ENCODE measurements at places on chromosomes 1 and 21. TPM values are rescaled to one million over a fixed set of nuclear protein-coding genes. Genes with fewer than 3 reads are reported as not detected.
A peak's percentile ranks its signal among the peaks of the same experiment; 100 is the strongest.

TNFRSF14 gene
- 9.2 TPM for total RNA-seq

LINGO4 gene
- 0.33 TPM for total RNA-seq

RPE65 gene
- total RNA-seq, result 0.15 TPM

RAB25 gene
- 0.98 TPM for total RNA-seq

DNA sequence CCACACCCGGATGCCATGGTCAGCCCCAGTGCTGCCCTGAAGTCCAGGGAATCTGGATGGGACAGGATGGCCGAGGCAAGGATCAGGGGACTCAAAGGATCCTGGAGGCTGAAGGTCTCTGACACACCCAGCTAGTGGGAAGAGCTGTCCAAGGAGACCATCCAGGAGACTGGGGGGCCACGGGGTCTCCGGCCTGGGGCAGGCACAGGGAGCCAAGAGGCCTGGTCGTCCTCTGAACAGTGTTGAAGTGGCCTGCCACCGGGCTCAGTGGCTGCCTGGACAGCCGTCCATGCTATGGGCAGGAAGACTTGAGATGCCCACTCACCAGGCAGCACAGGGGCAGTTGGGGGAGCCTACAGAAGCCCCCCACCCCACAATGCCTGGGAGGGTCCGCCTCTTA is 41.9 kb downstream of the MEGF6 start:
- DNase-seq, result no peak

DNA sequence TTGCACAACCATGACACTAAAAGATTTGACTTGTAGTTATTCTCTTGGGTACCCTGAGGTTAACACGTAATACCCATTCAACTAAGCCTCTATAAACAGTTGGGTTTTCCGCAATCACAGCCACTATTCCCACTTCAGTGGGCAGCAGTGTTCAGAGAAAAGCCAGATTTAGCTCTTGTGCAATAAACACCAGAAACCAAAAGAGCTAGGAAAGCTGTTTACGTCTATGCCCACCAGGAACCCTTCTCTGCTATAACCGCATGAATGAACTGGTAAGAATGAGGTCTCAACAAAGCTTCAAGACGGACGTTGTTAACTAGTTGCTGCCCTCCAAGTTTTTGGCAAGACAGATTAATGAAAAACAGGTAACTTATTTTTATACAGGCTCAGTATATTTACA is 101.3 kb downstream of the SLC45A1 start:
- peak; percentile 58 for DNase-seq

DNA sequence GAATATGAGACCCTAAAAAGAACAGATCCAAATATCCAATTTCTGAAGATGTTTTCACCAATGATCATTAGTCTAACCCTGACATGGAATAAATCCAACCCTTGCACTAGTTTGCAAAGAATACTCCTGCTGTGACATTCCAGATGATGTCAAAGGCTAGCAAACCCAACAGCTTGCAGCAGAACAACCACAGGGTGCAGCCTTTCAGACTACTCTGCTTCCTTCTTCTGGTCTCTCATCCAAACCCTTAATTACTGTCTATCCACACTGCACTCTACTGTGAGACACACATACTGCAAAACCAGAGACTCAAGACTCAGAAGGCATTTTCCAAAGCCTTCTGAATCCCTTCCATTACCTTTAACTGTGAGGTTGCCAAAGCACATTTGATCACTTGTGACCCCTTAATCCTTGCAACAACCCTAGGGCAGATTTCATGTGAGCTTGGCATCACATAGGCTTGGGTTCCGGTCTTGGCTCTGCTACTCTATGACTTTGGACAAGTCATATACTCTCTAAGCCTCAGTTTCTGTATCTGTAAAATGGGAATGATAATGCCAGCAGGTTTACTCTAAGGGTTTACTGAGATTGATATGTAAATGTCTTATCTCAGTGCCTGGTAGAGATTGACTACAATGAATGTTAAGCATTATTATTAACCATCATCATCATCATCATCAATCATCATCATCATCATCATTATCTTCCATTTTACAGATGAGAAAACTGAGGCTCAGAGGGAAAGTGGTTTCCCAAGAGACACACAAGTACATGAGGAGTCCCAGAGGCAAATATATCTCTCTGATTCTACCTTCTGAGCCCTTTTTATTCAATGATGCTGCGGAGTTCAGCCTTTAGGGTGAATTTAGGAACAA is 94.5 kb downstream of the SYF2 start:
- DNase-seq, result no peak

GRCh38 chr1:241447031-241447644 is 72.4 kb downstream of the FH start:
- DNase-seq, result no peak

DNA sequence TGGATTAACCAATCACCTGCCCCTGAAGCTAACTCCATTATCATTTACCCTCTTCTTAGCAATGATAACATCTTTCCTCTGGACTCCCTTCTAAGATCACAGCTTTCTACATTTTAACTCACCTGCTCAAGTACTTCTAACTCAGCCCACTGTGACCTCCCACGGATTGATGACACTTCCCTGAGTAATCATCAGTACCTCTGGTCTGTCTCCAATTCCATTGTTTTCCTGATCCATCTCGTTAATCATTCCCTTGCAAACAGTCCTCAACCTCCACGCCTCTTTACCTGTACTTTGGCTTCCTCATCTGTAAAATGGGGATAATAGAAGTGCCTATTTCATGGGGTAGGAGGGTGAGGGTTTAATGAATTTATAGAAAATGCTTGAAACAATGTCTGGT is 195.3 kb upstream of the APP start:
- no peak for DNase-seq

DNA sequence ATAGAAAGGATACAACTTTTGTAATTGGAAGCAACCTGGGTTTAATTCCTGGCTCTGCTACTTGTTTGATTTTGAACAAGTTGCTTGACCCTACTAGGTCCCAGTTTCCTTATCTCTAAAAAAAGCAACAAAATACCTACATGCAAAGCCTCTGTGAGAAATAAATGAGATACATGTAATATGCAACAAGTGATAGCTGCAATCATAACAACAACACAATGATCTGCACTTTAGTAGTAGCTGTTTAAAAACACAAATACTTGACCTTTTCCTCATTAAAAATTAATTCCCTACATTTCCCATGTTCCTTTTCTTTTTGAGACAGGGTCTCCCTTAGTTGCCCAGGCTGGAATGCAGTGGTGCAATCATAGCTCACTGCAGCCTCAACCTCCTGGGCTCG is 40.0 kb downstream of the FRRS1 start:
- no peak for DNase-seq

DNA sequence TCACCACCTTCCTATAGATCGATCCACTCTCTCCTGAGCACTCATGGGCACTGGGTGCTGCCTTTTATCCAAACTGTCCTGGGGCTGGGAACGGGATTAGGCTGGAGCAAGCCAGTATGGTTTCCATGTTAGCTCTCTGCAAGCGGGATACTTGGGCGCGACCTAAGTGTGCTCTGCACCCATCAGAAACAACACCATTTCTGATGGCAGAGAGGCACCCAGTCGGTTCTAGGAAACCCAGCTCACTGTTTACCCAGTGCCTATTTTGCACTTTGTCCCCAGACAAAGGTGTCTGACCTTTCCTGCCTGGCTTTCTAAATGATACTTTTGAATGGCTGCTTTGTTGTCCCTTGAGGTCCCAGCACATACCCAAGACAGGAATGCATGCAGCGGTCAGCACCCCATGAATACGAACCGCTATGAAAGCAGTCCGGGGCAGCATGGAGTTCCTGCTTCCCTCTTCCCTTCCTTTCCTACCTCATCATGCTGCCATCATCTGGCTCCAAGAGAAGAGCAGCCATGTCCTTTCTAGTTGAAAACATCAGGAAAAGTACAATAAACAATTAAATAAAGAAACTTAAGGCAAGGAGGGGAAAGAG is 83.9 kb downstream of the TRABD2B start:
- no peak for DNase-seq
